Activated naive CD8-positive, alpha-beta T cell treated with anti-CD3 and anti-CD28 coated beads, Interleukin-2, amount 50 U/mL, for 16 hours (primary cell): ENCODE measurements at places on chromosomes 1 and 21.

- no peak for DNase-seq
Measured at GRCh38 chr1:158830904-158831507, at the start of gene MNDA. Gene MNDA, plus strand, starts transcription at chr1:158831351. Its CDS starts 10,803 bp downstream, at chr1:158842154.

DNA sequence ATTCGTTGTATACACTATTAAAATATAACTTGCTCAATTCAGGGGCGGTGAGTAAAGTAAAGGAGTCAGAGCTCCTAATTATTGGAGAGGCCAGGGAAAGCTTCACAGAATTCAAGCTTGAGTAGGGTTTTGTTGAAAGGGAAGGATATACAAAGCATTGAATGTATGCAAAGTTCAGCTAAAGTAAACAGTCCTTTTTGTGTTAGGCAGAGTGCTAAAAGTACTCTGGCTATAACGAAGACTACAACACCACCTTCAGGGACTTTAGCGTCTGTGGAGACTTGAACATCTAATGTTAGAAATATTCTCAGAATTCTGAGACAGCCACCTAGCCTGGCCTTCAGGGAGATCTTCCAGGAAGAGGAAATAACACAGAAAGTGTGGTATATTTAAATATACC is 1.1 kb downstream of the FALEC start:
- DNase-seq: no peak

DNA sequence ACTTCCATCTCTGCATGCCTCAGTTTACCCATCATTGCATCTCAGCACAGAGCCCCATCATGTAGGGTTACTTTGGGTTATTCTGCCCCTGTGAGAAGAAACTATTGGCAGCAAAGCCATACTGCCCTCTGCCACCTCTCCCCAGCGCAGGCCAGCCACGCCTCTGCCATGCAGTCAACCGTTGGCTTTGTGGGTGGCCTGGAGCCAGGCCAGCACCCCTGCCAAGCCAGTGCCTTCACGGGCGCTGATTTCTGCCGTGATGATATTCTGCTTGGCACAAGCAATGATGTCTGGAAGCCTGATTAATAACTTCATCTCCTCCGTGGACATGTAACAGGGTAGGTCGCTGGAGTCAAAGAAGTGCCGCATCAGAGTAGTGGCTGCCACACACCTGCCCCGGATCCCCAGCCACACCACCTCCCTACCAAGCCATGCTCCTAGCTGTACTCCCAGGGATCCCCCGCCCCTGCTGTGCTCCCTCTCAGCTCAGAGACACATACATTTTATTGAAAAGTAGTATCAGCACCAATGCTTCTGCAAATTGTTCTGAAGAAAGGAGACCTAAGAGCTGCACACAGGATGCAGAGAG is 15.0 kb upstream of the CEP85 start:
- no peak for DNase-seq

- no peak for DNase-seq
Measured at GRCh38 chr1:183089025-183089639, 65.9 kb downstream of the LAMC1 start.

GRCh38 chr1:22780696-22781095 is 70.1 kb downstream of the EPHB2 start:
- DNase-seq: no peak

DNA sequence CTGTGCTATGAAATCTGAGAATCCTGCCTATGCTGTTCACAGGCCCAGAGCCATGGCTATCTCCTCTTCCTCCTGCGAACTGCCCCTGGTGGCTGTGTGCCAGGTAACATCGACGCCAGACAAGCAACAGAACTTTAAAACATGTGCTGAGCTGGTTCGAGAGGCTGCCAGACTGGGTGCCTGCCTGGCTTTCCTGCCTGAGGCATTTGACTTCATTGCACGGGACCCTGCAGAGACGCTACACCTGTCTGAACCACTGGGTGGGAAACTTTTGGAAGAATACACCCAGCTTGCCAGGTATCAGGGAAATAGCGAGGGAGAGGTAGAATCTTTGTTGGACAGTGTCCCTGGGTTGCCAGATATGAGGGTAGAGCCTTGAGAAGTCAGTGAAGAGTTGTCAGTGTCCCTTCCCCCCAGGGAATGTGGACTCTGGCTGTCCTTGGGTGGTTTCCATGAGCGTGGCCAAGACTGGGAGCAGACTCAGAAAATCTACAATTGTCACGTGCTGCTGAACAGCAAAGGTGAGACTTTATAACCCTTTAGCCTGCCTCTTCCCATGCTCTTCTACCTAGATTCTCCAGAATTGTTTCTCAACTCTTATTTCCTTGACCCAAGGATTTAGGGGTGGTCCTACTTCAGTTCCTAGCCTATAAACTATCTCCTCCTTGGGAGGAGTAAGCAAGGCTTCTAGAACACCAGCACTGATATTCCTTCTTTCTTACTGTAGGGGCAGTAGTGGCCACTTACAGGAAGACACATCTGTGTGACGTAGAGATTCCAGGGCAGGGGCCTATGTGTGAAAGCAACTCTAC is 1.4 kb downstream of the NIT1 start:
- DNase-seq: peak; percentile 50

GRCh38 chr1:4375812-4376211 is 278.6 kb upstream of the AJAP1 start:
- no peak for DNase-seq

DNA sequence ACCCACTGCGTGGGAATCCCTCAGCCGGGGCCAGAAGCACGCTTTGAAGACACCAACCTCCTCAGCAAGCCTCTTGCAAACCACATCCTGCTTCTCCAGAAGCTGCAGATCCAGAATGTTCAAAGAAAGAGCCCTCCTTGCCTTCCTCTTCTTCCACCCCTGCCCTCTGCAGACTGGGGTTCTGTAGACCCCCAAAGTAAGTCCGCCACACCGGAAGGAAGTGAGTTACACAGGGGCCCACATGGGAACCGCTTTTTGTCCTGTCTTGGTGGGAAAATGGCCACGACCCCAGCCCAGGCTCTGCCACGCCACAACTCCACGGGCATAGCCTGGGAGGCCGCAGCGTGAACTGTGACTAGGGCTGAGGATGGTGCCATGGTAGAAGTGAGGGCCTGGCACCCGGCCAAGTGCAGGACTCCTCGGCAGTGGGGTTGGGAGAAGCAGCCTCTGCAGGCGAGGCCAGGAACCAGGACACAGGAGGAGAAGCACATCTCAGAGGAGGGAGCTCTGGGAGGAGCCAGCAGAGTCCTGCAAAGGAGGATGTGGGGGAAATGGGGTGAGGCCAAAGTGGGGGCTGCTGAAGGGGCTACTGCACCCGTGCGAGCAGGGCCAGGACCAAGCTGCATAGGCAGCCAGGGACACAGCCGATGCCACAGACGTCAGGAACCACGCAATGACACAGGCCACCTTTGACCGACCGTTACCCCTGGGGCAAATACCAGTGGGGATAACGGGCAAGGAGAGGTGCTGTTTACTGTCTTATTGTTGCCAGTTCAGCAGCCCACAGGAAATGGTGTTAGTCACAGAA is 30.9 kb downstream of the PDE9A start:
- DNase-seq: no peak

DNA sequence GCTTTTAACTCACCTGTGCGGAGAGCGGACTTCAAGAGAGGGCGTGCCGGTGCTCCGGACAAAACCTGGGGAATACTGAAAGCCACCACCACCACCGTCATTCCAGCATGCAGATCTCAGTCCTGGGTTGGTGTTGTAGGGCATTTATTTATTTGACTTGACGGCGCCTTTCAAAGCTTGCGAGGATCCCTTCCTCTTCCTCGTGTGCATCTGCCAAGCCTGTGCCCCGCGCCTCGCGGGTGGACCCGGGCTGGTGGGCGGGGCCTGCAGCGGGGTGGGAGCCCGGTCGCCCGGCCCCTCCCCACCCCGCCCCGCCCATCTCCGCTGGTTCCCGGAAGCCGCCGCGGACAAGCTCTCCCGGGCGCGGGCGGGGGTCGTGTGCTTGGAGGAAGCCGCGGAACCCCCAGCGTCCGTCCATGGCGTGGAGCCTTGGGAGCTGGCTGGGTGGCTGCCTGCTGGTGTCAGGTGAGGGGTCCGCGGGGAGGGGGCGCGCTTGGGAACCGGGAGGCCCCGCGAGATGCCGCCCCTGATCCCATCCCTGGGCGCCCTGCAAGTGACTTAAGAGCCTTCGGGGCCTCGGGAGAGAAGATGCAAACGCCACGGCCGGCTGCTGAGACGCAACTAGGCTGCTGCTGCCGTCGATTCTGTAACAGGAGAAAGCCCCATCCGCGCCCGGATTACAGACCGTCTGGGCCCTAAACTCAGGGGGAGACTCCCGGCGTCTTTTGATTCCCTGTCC is at the start of gene IL10RB:
IL10RB (plus strand) TSS at position 318 of the 739 bp plus-strand sequence; CDS start at position 417, 99 bp downstream.
- peak; percentile 33 for DNase-seq

- DNase-seq: no peak
Measured at GRCh38 chr1:43460988-43461693, 7.4 kb upstream of the HYI start.

- no peak for DNase-seq
Measured at GRCh38 chr1:206094024-206094423, 23.2 kb downstream of the AVPR1B start.

DNA sequence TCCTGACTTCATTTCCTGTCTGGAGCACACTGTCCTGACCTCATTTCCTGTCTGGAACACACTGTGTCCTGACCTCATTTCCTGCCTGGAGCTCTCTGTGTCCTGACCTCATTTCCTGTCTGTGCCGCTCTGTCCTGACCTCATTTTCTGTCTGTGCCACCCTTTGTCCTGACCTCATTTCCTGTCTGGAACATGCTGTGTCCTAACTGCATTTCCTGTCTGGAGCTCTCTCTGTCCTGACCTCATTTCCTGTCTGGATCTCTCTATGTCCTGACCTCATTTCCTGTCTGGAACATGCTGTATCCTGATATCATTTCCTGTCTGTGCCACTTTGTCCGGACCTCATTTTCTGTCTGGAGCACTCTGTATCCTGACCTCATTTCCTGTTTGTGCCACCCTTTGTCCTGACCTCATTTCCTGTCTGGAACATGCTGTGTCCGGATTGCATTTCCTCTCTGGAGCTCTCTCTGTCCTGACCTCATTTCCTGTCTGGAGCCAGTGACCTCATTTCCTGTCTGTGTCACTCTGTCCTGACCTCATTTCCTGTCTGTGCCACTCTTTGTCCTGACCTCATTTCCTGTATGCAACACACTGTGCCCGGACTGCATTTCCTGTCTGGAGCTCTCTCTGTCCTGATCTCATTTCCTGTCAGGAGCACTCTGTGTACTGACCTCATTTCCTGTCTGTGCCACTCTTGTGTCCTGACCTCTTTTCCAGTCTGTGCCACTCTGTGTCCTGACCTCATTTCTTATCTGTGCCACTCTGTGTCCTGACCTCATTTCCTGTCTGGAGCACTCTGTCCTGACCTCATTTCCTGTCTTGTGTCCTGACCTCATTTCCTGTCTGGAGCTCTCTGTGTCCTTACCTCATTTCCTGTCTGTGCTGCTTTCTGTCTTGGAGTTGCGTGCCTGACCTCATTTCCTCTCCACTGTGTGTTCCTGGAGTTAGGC is 27.6 kb downstream of the SKI start:
- peak; percentile 48 for DNase-seq

GRCh38 chr1:167880580-167881021 is 33.3 kb downstream of the ADCY10 start:
- no peak for DNase-seq

- DNase-seq: no peak
Measured at GRCh38 chr1:230303069-230303468, 123.1 kb downstream of the PGBD5 start.

DNA sequence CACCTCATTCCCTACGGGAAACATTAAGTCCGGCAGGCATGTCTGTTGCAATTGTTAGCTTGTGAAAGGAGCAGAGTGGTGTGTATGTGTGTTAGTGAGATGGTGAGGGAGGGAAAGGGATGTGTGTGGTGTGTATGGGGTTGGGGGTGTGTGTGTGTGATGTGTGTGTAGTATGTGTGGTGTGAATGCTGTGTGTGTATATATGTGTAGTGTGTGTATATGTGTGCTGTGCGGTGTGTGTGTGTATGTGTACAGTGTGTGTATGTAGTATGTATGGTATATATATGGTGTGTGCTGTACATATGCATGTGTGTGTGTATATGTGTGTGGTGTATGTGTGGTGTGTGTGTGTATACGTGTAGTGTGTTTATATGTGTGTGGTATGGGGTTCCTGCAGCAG is 20.8 kb upstream of the BLACAT1 start:
- no peak for DNase-seq

DNA sequence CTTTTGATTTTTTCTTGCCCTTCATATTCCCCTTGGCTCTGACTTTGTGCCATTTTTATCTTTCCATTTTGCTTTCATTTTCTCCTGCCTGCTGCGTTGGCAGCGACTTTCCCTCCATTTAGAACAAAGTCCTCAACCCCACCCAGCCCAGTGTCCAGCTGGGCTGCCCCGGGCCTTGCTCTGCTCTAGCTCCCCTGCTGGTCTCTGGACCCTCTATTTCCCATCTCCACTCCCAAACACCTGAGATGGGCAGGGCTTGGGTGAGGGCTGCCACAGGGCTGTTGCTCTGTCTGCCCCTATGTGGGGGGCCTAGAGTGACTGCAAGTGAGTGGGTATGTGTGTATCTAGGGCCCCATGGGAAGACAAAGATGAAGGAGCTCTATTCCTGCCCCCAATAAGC is 7.3 kb upstream of the ADAM15 start:
- no peak for DNase-seq

GRCh38 chr21:34802180-34802899 is 133.5 kb downstream of the CLIC6 start:
- no peak for DNase-seq

- no peak for DNase-seq
Measured at GRCh38 chr1:40394491-40395172, 21.1 kb downstream of the SMAP2 start.

DNA sequence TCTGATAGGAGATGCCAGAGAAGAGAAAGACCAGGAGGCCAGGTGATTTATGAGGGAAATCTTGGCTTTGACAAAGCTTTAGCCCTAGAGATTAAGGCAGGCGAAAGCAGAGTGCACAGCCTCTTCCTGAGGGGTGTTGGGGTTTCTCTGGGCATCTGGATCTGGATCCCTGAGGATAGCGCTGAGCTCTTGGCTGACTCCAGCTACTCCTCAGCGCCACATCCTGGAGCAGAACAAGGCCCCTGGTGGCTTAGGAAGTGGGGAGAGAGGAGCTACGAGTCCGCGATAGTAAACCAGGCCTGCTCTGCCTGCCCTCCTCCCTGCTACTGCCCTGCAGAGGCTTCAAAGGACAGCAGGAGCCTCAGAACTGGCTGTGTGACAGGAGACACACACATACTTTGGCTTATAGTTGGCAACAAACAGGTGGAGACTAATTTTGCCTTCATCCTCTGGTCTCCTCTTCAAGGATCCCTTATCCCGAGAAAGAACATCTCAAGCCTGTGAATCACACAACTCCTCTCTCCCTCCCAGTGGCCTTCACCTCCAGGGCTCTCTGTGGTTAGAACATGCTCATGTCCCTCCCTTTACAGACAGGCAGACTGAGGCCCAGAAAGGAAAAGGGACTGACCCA is 66.9 kb downstream of the TRABD2B start:
- no peak for DNase-seq
